ENCODE measurements at places on chromosomes 11 and 22. TPM values are rescaled to one million over a fixed set of nuclear protein-coding genes. Genes with fewer than 3 reads are reported as not detected.

BBOX1 gene
- not detected for total RNA-seq

TPBGL gene
- total RNA-seq: 0.33 TPM

GAL3ST1 gene
- total RNA-seq: 3.2 TPM

- H3K27me3 ChIP-seq: no peaks in the 10 kb centered on the region
- peak overlapping the region; percentile 71 for H3K4me3 ChIP-seq
- peak overlapping the region; percentile 97 for H3K27ac ChIP-seq
- peaks cover 69% of the 10 kb centered on the region for H3K4me1 ChIP-seq
- H3K36me3 ChIP-seq: peaks cover 11% of the 10 kb centered on the region
These were observed 1.8 kb upstream of the RASGRP2 start for GRCh38 chr11:64745521-64746328.

DNA sequence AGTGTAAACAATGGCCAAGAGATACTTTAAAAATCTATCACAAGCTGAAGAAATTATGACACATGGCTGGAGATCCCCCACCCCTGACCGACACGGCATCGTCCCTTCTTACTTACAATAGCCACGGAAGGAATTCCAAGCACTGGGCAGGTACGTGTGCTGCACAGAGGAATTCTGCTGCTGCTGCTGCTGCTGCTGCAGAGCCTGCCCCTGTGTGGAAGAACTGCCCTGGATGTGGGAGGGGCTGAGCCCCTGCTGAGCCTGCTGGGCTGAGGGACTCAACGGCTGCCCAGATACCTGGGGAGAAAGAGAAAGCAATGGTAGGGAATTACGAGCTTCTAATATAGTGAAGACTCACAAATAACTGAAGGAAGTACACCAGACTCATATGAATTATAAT lies 15.0 kb upstream of the NFRKB start:
- no peak for DNase-seq
- H3K4me3 ChIP-seq: no peak overlapping the region
- no peaks in the 10 kb centered on the region for H3K27me3 ChIP-seq
- H3K4me1 ChIP-seq: no peaks in the 10 kb centered on the region
- no peak overlapping the region for H3K27ac ChIP-seq

DNA sequence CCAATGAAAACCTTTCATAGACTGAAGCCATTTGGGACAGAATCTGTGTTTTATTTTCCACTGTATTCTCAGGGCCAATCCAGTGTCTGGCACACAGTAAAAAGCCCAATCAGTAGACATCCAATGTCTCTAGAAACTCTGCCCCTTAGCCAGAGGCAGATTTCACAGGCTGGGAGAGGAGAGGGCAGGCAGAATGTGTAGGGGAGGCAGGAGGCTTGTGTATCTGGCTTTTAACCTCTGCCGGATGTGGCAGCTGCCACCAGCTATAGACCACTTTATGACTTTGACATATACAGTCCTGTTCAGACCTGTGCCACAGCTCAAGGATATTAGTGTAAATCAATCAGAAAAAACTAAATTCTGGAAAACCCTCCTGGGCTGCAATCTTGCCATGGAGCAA lies 4.4 kb downstream of the EXPH5 start:
- no peaks in the 10 kb centered on the region for H3K27me3 ChIP-seq
- H3K27ac ChIP-seq: no peak overlapping the region
- no peak for DNase-seq
- H3K4me1 ChIP-seq: no peaks in the 10 kb centered on the region
- H3K36me3 ChIP-seq: no peaks in the 10 kb centered on the region

GRCh38 chr11:2151500-2152257 lies 9.3 kb downstream of the INS start:
- H3K27me3 ChIP-seq: no peaks in the 10 kb centered on the region
- DNase-seq: peak; percentile 94
- no peaks in the 10 kb centered on the region for H3K36me3 ChIP-seq
- no peak overlapping the region for H3K4me3 ChIP-seq
- no peak overlapping the region for H3K27ac ChIP-seq

Measured in esophagus muscularis mucosa (tissue), 4 donors.